Endodermal cell (in vitro differentiated cells): ENCODE measurements at places on chromosomes 5 and 9. TPM values are rescaled to one million over a fixed set of nuclear protein-coding genes. Genes with fewer than 3 reads are reported as not detected.
A peak's percentile ranks its signal among the peaks of the same experiment; 100 is the strongest.

The KIAA0825 gene
- 2.5 and 3.1 TPM in 2 replicates for total RNA-seq

The RASEF gene
- total RNA-seq = 1.7 to 5.7 TPM (median 1.9 TPM) in 3 replicates

The KLHL9 gene
- total RNA-seq = 23.5 and 24.6 TPM in 2 replicates

The CD14 gene
- 0.18 TPM in 1 of 3 replicates, not detected in the others for total RNA-seq

The NRG2 gene
- total RNA-seq = 4.9 to 14.0 TPM (median 12.5 TPM) in 3 replicates

GRCh38 chr9:12775679-12776512 lies 1.1 kb downstream of the LURAP1L start:
- peak; percentile 93 for DNase-seq
